SJSA1 (cell line): ENCODE measurements at places on chromosomes 13 and 19.

GRCh38 chr13:69948016-69948415 lies 159.6 kb upstream of the ATXN8OS start:
- no peaks in the 10 kb centered on the region for H3K4me1 ChIP-seq
- DNase-seq: no peak
- no peak overlapping the region for H3K27ac ChIP-seq
- H3K4me3 ChIP-seq: no peak overlapping the region

DNA sequence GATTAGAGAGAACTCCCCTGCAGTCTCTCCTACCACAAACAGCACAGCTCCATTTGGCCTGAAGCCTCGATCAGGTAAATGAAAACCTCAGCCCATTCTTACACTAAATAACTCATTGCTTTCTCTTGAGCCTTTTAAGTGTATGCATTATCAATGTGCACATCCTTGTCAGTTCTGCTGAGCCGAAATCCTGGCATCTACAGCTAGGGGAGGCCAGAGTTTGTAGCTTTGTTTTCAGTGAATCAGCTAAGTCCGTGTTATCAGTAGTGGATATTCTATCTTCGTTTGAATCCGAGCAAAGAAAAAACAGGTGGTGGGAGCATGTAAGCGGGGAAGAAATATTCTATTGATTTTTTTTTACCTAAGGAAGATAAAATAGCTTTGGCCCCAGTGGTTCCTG lies 84.4 kb downstream of the ESD start:
- H3K4me1 ChIP-seq: no peaks in the 10 kb centered on the region
- no peak overlapping the region for H3K27ac ChIP-seq
- DNase-seq: no peak
- no peaks in the 10 kb centered on the region for H3K27me3 ChIP-seq
- peaks cover 29% of the 10 kb centered on the region for H3K36me3 ChIP-seq
- H3K4me3 ChIP-seq: no peak overlapping the region

- DNase-seq: no peak
- H3K27ac ChIP-seq: no peak overlapping the region
- H3K27me3 ChIP-seq: no peaks in the 10 kb centered on the region
- no peaks in the 10 kb centered on the region for H3K4me1 ChIP-seq
- no peak overlapping the region for H3K4me3 ChIP-seq
Measured at GRCh38 chr19:18879579-18880373, 16.2 kb downstream of the CERS1 start.

- H3K36me3 ChIP-seq: no peaks in the 10 kb centered on the region
- H3K27me3 ChIP-seq: no peaks in the 10 kb centered on the region
- H3K4me3 ChIP-seq: no peak overlapping the region
- no peaks in the 10 kb centered on the region for H3K4me1 ChIP-seq
Measured at GRCh38 chr13:57264965-57265364, 98.0 kb downstream of the PRR20E start.

DNA sequence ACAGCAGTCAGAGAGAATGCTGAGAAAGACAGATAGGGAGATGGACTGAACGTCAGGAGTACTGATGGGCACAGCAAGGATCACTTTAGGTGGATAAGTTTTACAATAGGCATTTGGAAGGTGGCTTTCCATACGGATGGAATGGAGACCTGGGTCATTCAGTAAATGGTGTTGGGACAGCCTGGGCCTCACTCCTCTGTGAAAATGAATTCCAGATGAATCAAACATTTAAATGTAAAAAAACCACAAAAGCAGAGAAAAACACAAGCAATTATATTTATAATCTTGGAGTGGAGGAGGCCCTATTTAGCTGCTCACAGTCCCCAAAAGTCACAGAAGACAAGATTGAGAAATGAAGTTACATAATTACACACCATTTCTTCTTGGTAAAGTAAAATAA lies 4.7 kb downstream of the IL17D start:
- no peaks in the 10 kb centered on the region for H3K36me3 ChIP-seq
- no peaks in the 10 kb centered on the region for H3K27me3 ChIP-seq
- DNase-seq: no peak
- H3K4me3 ChIP-seq: no peak overlapping the region
- H3K27ac ChIP-seq: no peak overlapping the region
